ENCODE measurements at places on chromosomes 3 and 15.

DNA sequence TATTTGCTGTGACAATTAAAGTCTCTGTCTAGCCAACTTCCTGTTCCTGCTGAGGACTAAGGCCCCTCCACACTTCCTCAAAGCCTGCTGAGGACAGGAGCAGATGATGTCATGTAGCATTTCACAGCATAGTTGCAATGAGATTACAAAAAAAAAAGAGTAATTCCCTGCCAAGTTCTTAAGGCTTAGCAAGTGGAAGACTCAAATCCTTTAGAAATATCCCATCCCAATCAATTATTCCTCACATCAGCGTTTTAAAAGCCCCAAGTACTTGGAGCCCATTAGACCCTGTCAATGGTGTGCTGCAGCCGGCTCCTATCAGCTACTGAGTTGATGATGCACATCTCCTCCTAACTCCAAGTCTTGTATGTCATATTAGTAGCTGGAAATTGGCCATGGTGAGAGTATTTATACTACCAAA is 51.7 kb downstream of the TRANK1 start:
- DNase-seq = no peak

- DNase-seq = no peak
Measured at GRCh38 chr3:189467451-189467850, 163.7 kb upstream of the TP63 start.

GRCh38 chr3:53123510-53123909 is 6.7 kb downstream of the RFT1 start:
- DNase-seq = no peak

GRCh38 chr15:23564821-23565394 is 566 bp upstream of the MKRN3 start:
- DNase-seq = peak; percentile 71

- no peak for DNase-seq
Measured at GRCh38 chr15:57635300-57635909, 43.7 kb downstream of the MYZAP start.

GRCh38 chr15:25701721-25702465 is 161.2 kb downstream of the ATP10A start:
- DNase-seq = no peak

DNA sequence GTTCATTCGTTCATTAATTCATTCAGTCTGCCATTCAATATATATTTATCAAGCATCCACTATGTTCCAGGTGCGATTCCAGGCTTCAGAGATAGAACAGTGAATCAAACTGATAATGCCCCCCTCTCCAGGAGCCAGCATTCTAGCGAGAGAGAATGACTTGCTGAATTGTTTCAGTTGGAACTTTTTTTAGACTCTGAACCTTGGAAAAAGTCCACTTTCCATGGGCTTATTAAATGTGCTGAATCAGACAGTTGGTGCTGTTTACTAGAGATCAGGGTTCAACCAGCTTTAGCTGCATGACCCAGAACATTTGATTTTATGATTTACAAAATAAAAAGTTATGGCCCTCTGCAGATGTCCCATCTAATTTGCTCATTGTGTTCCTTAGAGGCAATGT is 213.2 kb downstream of the THSD4 start:
- DNase-seq = no peak

GRCh38 chr3:158492685-158493084 is 78.3 kb upstream of the MLF1 start:
- no peak for DNase-seq

- DNase-seq = no peak
Measured at GRCh38 chr15:51833772-51834171, 4.3 kb downstream of the TMOD3 start.

DNA sequence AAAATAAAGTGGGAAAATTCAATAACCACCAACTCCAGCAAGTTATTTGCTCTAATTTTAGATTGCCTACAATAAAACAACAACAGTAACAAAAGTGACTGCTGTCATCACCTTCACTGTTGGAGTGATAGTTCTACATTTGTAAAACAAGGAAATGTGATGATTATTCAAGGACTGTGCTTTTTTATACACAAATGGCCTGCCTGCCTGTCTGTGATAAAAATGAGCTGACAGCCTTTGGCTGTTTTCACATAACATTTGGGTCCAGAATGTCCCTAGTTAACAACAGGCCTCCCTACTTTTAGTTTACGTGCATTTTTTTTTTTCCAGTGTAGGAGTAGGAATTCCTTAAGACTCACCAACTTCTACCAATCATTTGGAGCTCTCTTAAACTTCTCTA is 768.8 kb downstream of the PDCD6IP start:
- DNase-seq = no peak

GRCh38 chr3:43748645-43749044 is 57.9 kb downstream of the ABHD5 start:
- DNase-seq = no peak

- DNase-seq = no peak
Measured at GRCh38 chr15:35173444-35174118, 88.5 kb upstream of the NANOGP8 start.

- DNase-seq = no peak
Measured at GRCh38 chr3:195859846-195860411, 48.2 kb upstream of the MUC4 start.

- DNase-seq = no peak
Measured at GRCh38 chr3:115293321-115293720, 146.2 kb upstream of the ZBTB20 start.

- no peak for DNase-seq
Measured at GRCh38 chr15:28998511-28998910, 112.7 kb downstream of the APBA2 start.

GRCh38 chr3:150889106-150889505 is 16.1 kb downstream of the MINDY4B start:
- no peak for DNase-seq

- no peak for DNase-seq
Measured at GRCh38 chr15:68618908-68619698, 40.3 kb downstream of the CORO2B start.

GRCh38 chr3:42511201-42511600 is 8.8 kb downstream of the VIPR1 start:
- DNase-seq = no peak

DNA sequence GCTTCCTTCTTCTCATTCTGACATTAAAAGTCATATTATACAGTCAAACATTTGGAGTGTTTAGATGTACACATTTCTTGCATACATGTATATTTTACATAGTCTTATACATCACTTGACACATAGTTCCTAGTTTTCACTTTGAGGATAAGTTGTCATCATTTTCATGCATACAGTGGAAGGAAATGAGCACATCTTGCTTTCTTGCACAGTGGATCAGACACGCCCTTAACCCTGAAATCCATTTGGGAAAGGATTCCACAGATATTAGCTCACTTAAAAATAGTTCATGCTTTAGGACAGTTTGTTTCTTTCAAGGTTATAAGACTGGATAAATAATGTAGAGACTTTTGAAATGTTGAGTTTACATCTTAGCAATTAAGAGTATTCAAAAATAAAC is 148.6 kb upstream of the MME start:
- DNase-seq = no peak

- DNase-seq = no peak
Measured at GRCh38 chr15:55247311-55247710, 42.3 kb downstream of the RAB27A start.

- DNase-seq = no peak
Measured at GRCh38 chr3:178631950-178632349, 95.7 kb downstream of the KCNMB2 start.

DNA sequence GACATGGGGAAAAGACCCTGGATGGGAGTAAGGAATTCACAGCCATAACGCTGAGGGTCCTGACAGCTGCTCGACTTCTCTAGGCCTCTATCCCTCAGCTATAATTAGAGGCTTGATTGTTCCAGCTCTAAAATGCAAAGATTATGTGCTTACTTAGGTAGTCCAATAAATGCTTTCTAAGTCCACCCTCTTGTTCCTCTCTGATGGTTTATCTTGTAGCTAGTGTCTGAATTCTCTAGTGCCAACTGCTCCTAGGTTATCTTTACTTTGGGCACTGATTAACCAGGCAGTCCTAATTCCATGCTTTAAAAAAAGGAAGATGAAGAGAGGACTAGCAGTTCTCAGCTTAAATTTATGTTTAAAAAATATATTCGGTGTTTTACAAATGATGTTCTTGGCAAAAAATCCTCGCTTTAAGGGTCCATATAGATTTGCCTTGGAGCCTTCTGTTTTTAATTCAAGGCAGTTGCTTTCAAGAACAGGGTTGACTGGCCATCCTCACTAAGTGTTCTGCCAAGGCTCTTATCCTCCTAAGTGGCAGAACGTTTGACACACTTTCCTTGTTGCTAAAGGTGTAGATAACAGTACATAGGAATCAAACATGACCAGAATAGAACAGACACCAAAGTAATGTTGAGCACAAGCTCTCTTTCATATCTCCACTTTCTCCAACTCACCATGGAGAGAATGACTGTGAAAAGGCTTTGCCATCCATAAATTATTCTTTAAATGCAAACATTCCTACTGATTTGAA is 60.6 kb downstream of the THRB start:
- no peak for DNase-seq

DNA sequence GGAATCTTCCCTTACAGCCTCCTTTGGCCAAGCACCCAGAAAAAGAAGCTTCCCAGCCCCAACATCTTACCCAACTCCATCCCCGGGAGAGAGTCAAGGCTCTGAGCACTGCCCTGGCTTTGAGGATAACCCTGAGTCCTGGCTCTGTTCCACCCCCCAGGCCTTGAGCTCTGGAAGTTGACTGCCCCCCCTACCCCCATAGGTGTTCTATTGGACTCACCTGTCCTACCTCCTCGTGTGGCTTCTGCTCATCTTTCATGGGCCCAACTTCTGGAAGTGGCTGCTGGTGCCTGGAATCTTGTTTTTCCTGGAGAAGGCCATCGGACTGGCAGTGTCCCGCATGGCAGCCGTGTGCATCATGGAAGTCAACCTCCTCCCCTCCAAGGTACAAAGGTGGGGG is 22.3 kb downstream of the NOX5 start:
- no peak for DNase-seq

DNA sequence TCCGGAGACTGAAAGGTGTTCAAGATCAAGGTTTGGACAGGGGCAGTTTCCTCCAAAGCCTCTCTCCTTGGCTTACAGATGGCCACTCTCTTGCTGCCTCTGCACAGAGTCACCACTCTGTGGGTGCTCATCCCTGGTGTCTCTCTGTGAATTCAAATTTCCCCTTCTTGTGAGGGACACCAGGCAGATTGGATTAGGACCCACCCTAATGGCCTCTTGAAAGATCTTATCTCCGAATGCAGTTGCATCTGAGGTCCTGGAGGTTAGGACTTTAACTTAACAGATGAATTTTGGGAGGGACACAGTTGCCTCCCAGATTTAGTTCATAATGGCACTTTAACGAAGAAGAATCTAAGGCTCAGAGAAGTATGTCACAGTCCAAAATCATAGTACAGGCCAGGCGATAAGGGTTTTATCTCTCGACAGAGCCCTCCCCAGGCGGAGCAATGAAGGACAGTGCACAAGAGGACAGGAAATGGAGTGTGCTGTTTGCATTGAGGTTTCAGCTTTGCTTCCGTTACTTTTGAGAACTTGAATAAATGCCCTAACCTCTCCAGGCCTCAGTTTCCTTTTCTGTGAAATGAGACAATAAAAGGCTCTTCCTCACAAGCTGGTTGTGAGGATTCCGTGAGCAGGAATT is 38.9 kb upstream of the KIF23 start:
- no peak for DNase-seq

DNA sequence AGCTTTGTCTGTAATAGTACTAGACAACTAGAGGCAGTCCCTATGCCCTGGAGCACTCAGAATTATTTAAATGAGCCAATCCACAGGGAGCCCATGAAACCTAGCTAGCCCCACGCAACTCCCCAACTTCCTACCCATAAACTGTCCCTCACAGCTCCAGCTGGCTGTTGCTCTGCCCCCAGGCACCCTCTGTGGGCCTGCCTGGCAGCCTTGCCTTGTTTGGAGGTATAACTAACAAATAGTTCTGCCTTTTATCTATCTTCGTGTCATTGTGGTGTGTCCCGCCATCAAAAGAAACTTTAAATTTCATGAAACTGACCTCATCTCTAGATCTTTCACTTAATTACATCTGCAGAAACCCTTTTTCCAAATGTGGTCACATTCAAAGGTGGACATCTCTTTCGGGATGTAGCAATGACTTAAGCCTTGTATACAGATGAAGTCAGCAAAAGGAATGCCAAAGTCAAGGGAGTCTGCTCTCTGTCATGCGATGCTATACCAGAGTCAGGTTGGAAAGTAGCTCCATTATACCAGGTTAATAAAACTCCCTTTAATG is 1.8 kb upstream of the RTP3 start:
- DNase-seq = no peak

GRCh38 chr15:74396445-74397238 is 29.2 kb upstream of the CYP11A1 start:
- DNase-seq = no peak

- DNase-seq = no peak
Measured at GRCh38 chr15:79408041-79408440, 24.1 kb upstream of the MINAR1 start.

- no peak for DNase-seq
Measured at GRCh38 chr3:48591886-48592518, 3.1 kb downstream of the COL7A1 start.

- DNase-seq = no peak
Measured at GRCh38 chr15:83115831-83116565, 8.6 kb downstream of the TM6SF1 start.

- DNase-seq = no peak
Measured at GRCh38 chr3:9170851-9171160, 78.6 kb downstream of the SRGAP3 start.

- no peak for DNase-seq
Measured at GRCh38 chr3:4514321-4514720, 21.2 kb downstream of the ITPR1 start.

- no peak for DNase-seq
Measured at GRCh38 chr3:133138017-133138416, 99.8 kb downstream of the TMEM108 start.

- peak; percentile 73 for DNase-seq
Measured at GRCh38 chr15:52261498-52262242, 33.9 kb downstream of the MYO5C start.

DNA sequence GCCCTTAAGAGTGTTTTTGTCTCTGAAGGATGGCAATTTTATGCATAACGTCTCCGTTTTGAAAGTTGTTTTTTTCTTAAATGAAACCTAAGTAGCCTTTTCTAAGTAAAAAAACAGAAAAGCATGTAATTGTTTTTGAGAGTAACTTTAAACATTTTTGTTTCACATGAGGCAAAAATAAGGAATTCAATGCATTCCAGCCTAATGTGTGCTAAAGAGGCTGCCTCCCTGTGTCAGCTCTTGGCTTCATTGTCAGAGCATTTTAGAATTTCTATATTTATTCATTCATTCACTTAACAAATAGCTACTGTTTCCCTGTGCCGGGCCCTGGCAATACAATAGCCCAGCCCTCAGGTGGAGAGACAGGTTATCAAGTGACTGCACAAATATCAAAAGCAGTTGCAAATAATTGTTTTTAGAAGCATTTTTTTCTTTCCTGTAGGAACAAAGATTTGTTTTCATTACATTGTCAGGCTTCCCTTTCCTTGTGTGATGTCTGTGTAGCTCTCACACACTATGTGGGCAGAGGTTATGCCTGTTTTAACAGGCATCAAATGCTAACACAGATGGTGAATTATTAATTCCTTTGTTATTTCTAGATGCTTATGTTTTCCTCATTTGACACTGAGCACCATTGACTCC is 81.9 kb downstream of the CCK start:
- no peak for DNase-seq

Measured in retina (tissue), 1 donor.